ENCODE measurements at places on chromosomes 4 and X. TPM values are rescaled to one million over a fixed set of nuclear protein-coding genes. Genes with fewer than 3 reads are reported as not detected.

Gene NEUROG2
- total RNA-seq = not detected

Gene OCIAD1
- 52.6 TPM for total RNA-seq

Gene GAGE1
- total RNA-seq = not detected

Gene CD38
- not detected for total RNA-seq

Gene DKK2
- total RNA-seq = not detected

Gene DMRTC1
- not detected for total RNA-seq

Gene CHRDL1
- 0.40 TPM for total RNA-seq

Gene DBET
- not detected for total RNA-seq

Gene CCKAR
- not detected for total RNA-seq

Gene SLC16A2
- 11.1 TPM for total RNA-seq

Gene CRMP1
- not detected for total RNA-seq

Gene SNX25
- 9.2 TPM for total RNA-seq

Gene PORCN
- total RNA-seq = 48.3 TPM

DNA sequence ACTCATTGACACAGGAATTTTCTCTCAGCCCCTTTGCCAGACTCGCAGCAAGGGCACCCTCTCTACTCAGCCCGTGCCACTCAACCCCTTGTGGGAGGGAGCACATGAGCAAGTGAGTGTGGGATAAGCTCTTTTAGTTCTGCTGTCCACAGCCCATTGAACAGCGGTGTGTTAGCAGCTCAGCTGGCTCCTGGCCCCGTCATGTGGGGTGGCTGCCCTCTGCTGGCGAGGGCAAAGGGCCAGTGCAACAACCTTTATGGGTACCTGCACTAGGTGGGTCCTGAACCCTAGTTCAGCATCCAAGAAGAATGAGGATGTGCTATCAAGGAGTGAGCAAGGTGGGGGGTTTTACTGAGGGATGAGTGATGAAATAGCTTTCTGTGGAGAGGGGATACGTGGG lies 85.0 kb upstream of the ZNF81 start:
- no peak overlapping the region for H3K4me3 ChIP-seq
- H3K4me1 ChIP-seq = no peaks in the 10 kb centered on the region
- peaks cover 10% of the 10 kb centered on the region for H3K27me3 ChIP-seq
- H3K27ac ChIP-seq = no peak overlapping the region

GRCh38 chr4:128711361-128711760 lies 98.1 kb upstream of the JADE1 start:
- no peaks in the 10 kb centered on the region for H3K36me3 ChIP-seq
- no peak for DNase-seq
- H3K4me3 ChIP-seq = no peak overlapping the region
- no peak overlapping the region for H3K27ac ChIP-seq
- H3K4me1 ChIP-seq = no peaks in the 10 kb centered on the region

- H3K4me3 ChIP-seq = no peak overlapping the region
- peak; percentile 57 for DNase-seq
- H3K4me1 ChIP-seq = peaks cover 4% of the 10 kb centered on the region
- no peaks in the 10 kb centered on the region for H3K36me3 ChIP-seq
- H3K27me3 ChIP-seq = peaks cover 4% of the 10 kb centered on the region
Observed at GRCh38 chr4:24382381-24382780, 202.0 kb downstream of the DHX15 start.

GRCh38 chr4:6782147-6782845 lies at the start of gene KIAA0232:
Gene KIAA0232 (plus strand): TSS chr4:6782727. CDS start chr4:6824454, 41,727 bp downstream.
- peak; percentile 84 for DNase-seq
- H3K27ac ChIP-seq = peak within 1 kb of the TSS; percentile 52
- H3K4me1 ChIP-seq = peaks cover 3% of the 10 kb centered on the region
- H3K36me3 ChIP-seq = no peaks in the 10 kb centered on the region

DNA sequence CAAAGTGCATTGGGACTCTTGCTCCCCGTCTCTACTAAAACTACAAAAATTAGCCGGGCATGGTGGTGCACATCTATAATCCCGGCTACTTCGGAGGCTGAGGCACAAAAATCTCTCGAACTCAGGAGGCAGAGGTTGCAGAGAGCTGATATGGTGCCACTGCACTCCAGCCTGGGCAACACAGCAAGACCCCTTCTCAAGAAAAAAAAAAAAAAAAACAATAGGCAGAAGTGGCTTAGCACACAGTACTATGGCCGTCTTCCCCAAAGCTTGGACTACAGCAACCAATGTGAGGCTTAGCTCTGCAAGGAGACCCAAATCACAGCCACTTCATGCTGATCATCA lies 162.8 kb upstream of the PRDX4 start:
- H3K4me3 ChIP-seq = no peak overlapping the region
- no peaks in the 10 kb centered on the region for H3K36me3 ChIP-seq
- DNase-seq = no peak

GRCh38 chr4:2866891-2867290 lies 23.2 kb downstream of the ADD1 start:
- no peak for DNase-seq
- no peak overlapping the region for H3K4me3 ChIP-seq
- H3K36me3 ChIP-seq = no peaks in the 10 kb centered on the region
- H3K27me3 ChIP-seq = no peaks in the 10 kb centered on the region
- H3K27ac ChIP-seq = no peak overlapping the region

DNA sequence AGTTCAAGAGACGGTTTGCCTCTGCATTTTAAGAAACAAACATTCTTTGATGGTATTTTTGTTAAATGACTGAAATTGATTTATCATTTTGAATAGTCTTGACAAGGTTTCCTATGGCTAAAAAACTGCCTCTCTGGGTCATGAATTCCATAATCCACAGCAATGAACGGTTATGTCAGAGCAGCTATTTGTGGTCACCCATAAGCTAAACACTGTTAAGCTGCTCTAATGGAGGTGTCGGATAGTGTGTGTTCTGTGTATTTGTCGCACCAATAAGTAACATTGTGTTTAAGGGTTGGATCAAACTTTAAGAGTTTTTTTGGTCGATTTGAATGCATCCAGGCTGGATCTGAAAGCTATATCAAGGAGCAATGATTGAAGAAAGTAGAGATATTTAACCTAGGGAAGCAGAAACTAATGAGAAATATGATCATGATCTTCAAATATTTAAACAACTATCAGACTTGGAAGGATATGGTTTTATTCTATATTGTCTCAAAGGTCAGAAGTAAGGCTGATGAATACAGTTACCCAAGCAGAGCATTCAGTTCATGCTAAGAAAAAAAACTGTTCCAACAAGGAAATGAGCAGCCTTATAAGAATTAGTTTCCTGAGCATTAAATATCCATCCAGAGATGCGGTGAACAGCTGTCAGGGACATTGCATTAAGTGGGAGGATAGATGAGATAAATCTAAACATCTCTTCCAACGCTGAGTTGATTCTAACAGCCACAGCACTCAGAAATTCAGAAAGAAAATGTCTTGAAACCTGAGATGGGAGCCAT lies 232.3 kb upstream of the RPS6KA3 start:
- DNase-seq = no peak
- H3K4me1 ChIP-seq = no peaks in the 10 kb centered on the region
- H3K36me3 ChIP-seq = no peaks in the 10 kb centered on the region
- no peaks in the 10 kb centered on the region for H3K27me3 ChIP-seq

GRCh38 chrX:49053223-49054072 lies 5.4 kb upstream of the CCDC120 start:
- H3K27ac ChIP-seq = no peak overlapping the region

DNA sequence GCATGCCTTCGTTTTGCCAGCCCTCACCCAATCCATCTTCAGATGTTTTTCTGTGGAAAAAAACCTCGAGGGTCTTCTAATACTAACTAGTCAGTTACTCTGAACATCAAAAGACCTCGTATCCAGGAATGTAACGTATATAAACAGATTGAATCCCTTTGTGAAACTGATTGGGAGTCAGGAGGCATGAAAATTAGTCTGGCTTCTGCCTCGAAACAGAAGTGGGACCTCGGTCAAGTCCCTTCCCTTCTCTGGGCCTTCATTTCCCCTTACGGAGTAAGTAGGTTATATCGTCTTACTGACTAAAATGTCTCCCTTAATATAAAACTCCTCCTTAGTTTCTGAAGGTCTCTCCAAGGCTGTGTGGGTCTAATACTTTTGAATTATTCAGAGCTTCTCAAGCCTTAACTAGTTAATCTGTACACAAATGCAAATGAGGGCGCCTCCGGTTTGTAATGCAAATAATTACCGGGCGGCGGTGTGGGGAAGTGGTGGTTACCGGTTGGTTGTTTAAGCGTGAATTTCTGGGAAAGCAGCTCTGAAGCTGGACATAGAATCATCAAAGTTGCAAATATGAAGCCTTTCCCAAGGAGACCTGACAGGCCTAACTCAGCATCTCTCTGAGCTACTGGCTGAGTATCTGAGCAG lies 11.4 kb upstream of the NKRF start:
- H3K4me3 ChIP-seq = no peak overlapping the region
- H3K27ac ChIP-seq = no peak overlapping the region
- H3K27me3 ChIP-seq = no peaks in the 10 kb centered on the region
- no peaks in the 10 kb centered on the region for H3K36me3 ChIP-seq
- no peak for DNase-seq

GRCh38 chr4:83074086-83074704 lies 39.2 kb downstream of the COPS4 start:
- H3K27ac ChIP-seq = no peak overlapping the region
- peak; percentile 70 for DNase-seq
- peaks cover 21% of the 10 kb centered on the region for H3K4me1 ChIP-seq
- H3K4me3 ChIP-seq = no peak overlapping the region
- H3K27me3 ChIP-seq = no peaks in the 10 kb centered on the region
- H3K36me3 ChIP-seq = peaks cover 3% of the 10 kb centered on the region

DNA sequence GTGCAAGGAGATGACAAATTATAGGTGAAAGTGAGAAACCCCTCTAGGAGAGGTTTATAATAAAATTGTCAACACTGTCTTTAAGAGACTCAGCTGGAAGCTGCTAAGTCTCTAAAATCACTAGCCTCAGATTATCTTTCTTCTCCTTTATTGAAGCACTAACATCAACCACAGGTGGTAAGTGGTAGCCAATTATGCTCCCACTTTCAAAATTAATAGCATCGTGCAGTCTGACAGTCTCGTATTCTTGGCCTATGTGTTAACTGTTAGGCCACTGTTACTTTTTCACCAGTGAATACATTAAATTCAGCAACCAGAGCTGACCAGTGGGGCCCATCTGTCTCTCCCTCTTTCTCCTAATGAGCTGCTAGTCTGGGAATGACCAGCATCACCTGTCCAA lies 674.1 kb downstream of the RAPGEF2 start:
- no peak for DNase-seq
- H3K27me3 ChIP-seq = no peaks in the 10 kb centered on the region
- H3K4me1 ChIP-seq = no peaks in the 10 kb centered on the region
- no peak overlapping the region for H3K4me3 ChIP-seq
- H3K36me3 ChIP-seq = no peaks in the 10 kb centered on the region

GRCh38 chr4:88144866-88145300 lies 13.6 kb downstream of the ABCG2 start:
- H3K27ac ChIP-seq = peak overlapping the region; percentile 97
- H3K4me3 ChIP-seq = no peak overlapping the region
- no peaks in the 10 kb centered on the region for H3K36me3 ChIP-seq
- H3K4me1 ChIP-seq = peaks cover 49% of the 10 kb centered on the region
- H3K27me3 ChIP-seq = no peaks in the 10 kb centered on the region

GRCh38 chr4:3374667-3375066 lies 67.1 kb upstream of the HGFAC start:
- no peak overlapping the region for H3K4me3 ChIP-seq
- peaks cover 4% of the 10 kb centered on the region for H3K4me1 ChIP-seq
- no peaks in the 10 kb centered on the region for H3K36me3 ChIP-seq
- no peaks in the 10 kb centered on the region for H3K27me3 ChIP-seq
- DNase-seq = no peak
- no peak overlapping the region for H3K27ac ChIP-seq

DNA sequence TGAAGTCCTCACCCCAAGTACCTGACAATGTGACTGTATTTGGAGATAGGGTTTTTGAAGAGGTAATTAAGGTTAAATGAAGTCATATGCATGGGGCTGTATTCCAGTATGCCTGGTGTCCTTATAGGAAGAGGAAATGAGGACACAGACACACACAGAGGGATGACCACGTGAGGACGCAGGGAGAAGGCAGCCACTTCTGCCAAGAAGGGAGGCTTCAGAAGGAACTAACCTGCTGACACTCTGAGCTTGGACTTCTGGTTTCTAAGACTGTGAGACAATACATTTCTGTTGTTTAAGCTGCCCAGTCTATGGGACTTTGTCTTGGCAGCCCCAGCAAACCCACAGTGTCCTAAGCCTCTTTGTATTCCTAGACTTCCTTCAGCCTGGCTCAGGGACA lies 3.0 kb upstream of the SLC2A9 start:
- H3K27ac ChIP-seq = no peak overlapping the region
- no peaks in the 10 kb centered on the region for H3K36me3 ChIP-seq
- no peak overlapping the region for H3K4me3 ChIP-seq

DNA sequence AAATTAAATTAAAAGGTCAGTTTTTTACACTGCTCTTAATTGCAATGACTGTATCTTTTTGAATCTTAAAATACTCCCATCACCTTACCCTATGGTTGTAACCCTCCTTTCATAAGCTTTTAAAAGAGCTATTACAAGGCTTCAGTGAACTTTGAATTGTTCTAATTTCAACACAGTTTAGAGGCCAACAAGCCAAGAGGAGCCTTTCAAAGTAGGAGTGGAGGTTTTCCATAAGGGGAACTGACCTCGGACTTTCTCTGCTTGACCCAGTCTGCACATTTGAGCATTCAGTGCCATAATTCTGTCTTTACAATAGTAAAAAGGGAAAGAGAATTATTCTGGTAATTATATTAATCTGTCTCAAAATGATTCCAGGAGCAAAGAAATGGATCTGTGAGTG lies 98.9 kb downstream of the PARM1 start:
- DNase-seq = no peak
- H3K4me1 ChIP-seq = no peaks in the 10 kb centered on the region
- H3K36me3 ChIP-seq = no peaks in the 10 kb centered on the region
- H3K27me3 ChIP-seq = no peaks in the 10 kb centered on the region
- H3K4me3 ChIP-seq = no peak overlapping the region

DNA sequence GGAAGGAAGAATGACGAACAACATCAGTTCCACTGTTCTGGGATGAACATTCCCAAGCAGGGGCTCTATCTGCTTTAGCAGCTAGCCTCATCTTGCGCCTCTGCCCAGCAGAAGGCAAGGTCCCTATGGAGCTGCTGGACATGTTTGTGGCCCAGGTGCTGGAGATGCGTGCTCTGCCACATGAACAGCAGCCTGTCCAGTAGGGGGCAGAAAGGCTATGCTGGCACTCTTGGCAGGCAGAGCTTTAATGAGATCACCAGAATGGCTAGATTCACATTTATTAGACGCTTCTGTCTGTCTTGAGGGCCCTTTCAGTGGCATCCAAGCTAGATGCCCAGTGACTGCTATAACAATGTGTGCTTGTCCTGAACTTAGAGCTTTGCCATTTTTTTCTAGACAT lies 1826.0 kb downstream of the STIM2 start:
- peak; percentile 60 for DNase-seq
- no peaks in the 10 kb centered on the region for H3K27me3 ChIP-seq
- no peak overlapping the region for H3K4me3 ChIP-seq
- no peaks in the 10 kb centered on the region for H3K36me3 ChIP-seq
- no peak overlapping the region for H3K27ac ChIP-seq
- no peaks in the 10 kb centered on the region for H3K4me1 ChIP-seq

Measured in PC-3 (cell line).